ENCODE measurements at places on chromosomes 16 and 17. TPM values are rescaled to one million over a fixed set of nuclear protein-coding genes. Genes with fewer than 3 reads are reported as not detected.

- no peak for DNase-seq
These were observed 24.8 kb downstream of the ZFPM1 start for GRCh38 chr16:88477631-88478519.

- peak; percentile 45 for DNase-seq
These were observed 106.8 kb downstream of the METRNL start for GRCh38 chr17:83186226-83186625.

- DNase-seq, result no peak
These were observed 1.2 kb upstream of the KATNB1 start for GRCh38 chr16:57734308-57734924.

CDK5R1 gene
- total RNA-seq, result 2.9 TPM

- no peak for DNase-seq
These were observed at the start of gene FADS6 for GRCh38 chr17:74892974-74893911. FADS6 (minus strand) TSS chr17:74893633; CDS start chr17:74893595, 38 bp downstream.

TAC4 gene
- not detected for total RNA-seq

TIMM22 gene
- total RNA-seq, result 23.2 TPM

TELO2 gene
- 19.7 TPM for total RNA-seq

GRCh38 chr16:57270221-57271062 lies 14.0 kb downstream of the PLLP start:
- no peak for DNase-seq

DNA sequence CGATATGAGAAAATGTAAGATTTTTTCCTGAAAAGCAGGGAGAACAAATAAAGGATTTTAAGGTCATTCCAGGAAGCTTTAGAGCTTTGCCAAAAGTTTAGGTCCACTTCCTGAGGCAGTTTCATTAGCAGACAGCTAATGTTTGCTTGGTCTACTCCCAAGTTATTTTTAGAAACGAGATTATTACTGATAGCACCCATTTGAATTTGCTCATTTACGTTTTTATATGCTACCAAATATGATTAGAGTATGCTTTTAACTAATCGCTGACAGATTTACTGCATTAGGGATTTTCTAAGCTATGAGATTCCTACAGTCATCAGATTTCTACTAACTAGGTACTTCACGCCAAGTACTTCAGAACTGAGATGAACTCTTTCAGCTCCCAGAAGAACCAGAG lies 98.1 kb downstream of the WNT3 start:
- DNase-seq, result no peak

GRCh38 chr16:25110387-25110947 lies 1.1 kb upstream of the LCMT1 start:
- DNase-seq, result no peak

GRCh38 chr16:78993346-78993745 lies 607.2 kb downstream of the MAF start:
- DNase-seq, result no peak

- DNase-seq, result no peak
These were observed 1.7 kb upstream of the MPO start for GRCh38 chr17:58282442-58282841.

DNA sequence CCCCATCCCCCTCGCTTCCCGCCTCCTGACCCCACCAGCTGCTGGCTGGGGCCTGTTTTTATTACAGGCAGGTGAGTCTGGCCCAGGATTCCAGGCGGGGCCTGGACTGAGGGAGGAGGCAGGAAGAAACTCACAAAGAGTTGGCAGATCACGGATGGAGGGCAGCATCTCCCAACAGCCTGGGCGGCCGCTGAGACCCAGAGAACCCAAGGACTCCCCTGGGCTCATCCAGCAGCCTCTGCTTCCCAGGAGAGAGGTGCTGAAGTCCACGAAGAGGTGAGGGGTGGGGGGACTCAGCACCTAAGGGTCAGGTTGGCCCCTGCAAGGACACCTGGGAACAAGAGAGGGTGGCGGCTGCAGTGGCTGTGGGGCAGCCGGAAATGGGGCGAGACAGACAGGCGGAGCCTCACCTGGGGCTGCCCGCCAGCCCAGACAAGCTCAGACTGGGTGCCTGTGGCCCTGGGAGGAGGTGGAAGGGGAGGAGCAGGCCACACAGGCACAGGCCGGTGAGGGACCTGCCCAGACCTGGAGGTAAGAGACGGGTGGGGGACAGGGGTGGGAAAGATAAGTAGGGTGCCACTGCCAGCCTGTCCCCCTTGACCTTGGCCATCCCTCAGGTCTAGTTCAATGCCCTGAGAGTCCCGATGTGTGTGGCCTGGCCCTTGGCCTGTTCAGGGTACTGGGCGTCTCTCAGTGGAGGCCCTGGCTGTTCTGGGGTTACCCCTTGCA lies 8.7 kb upstream of the ADGRG1 start:
- DNase-seq, result no peak

DNA sequence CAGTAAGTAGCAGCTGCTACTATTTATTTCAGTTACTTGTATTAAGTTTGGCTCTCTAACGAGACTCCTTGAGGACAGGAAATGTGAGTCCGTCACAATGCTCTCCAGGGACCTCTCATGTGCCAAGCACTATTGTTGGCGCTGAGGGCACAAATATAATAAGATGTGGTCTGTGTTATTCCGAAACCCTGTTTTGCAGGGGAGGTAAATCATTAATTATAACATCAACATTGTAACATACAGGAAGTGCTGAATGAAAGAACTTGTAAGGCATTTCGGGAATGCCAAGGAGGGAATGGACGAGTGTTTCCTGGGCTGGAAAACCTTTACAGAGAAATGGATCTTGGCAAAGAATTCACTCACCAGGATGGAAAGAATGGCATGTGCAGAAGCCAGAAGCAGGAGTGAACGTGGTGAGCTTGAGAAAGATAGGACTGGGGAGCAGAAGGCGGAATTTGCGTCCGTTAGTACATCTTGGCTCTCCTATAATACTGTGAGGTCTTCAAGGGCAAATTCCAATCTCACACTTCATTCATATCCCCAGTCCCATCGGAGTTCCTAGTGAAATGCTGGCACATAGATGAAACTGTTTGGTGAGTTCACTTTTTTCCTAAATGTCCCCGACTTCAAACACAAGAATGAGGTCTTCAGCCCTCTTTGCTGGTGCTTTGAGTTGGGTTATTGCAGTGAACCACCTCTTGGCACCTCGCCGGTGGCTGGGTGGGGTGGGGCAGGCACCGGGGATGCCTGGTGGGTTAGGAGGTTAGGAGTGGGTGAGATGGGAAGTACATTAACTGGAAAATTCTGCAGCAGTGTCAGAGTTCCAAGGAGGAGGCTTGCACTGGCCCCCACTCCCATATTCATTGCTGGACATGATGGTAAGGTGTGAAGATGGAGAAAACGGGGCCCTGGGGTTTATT lies 11.5 kb downstream of the TAC4 start:
- DNase-seq, result no peak

DNA sequence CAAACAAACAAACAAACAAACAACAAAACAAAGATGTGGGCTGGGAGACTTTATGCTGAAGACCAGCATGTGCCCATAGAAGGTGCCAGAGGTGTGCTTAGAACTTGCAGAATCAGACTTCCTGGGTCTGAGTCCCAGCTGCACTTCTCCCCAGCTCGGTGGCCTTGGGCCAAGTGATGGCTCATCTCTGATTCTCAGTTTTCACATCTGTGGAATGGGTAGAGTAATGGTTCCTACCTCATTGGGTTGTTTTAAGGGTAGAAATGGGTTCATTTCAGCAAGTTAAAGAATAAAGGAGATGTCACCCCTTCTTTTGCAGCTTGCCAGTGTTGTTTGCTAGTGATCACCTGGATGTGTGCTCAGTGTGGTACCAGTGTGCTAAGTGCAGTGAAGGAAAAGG lies 10.7 kb downstream of the NKD1 start:
- DNase-seq, result no peak

DNA sequence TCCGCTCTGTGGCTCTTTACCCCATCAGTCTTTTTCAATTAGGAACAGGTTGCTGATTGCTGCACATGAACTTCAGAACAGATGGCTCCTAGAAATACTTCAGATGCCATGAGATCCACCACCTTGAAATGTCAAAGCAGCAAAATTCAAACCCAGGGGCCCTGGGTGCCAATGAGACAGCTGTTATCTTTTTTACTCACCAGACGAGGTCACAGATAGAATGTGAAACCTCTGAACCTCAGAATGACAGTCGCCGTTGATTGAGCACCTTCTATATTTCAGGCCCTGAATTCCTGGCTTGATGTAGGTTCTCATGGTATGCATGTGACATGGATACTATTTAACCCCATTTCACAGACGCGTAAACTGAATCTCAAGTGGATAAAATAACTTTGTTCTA lies 63.0 kb downstream of the MAF start:
- no peak for DNase-seq

DNA sequence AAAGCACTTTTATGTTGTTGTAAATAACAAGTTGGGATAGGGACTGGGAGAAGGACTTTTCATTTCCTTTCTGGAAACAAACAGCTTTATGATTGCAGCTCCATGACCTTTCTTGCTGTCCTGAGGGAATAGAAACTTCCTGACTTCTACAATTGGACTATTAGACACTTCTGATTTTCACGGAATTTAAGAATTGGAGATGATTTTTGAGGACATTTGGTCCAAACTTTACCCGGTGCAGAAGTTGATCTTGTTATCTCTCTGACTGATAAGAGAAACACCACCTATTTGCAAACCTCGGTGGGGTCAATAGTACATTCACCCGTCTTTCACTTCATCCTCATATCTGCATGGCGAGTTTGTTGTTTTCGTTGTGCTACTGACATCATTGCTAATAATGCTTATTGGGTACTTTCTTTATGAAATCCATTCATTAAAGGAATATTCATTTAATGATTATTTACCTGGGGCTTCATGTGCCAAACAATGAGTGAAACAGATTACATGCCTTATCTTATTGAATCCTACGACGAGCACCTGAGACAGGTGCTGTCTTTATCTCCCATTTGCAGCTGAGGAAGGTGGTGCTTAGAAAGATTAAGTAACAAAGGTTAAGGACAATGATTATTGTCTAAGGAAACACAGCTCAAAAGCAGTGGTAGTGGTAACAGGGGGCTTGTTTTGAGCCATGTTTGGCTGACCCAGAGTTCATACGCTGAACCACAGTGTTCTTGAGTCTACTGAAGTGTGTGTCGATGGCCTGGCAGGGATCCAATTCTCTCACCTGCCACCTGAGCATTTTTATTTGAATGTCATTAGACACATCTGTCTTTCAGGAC lies 176.9 kb upstream of the FAM20A start:
- no peak for DNase-seq

DNA sequence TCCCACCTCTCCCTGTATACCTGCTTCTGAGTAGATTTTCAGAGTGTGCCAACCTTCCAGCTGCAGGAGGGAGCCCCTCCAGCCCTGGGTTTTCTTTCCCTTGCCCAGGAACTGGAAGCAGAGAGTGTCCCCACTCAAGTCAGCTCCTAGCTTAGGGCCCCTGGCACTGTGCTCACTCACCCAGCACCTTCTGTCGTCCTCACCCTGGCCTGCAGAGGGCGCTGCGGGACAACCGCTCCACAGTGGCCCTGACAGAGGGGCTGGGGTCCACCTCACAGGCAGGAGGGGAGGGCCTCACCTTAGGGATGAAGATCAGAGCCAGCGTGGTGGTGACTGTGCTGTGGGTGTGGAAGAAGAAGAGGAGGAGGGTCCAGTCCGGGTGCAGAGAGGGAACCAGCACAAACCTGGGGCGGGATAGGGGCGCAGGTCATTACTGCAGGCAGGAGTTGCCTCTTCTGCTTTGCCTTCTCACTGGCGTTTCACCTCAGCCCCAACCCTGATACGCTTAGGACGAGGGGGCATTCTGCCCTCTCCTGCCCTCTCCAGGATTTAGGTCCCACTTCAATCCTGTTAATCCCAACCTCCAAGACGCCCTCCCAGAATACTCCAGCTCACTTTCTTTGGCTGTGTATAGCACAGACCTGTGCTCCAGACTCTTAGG lies 10.0 kb downstream of the GPR179 start:
- DNase-seq, result no peak

GRCh38 chr17:49910094-49910857 lies 58.7 kb upstream of the DLX4 start:
- DNase-seq, result no peak

- no peak for DNase-seq
These were observed 29.5 kb downstream of the MYH11 start for GRCh38 chr16:15827299-15827698.

GAS7 gene
- total RNA-seq, result 2.6 TPM

KRTAP4-5 gene
- total RNA-seq, result not detected

DNA sequence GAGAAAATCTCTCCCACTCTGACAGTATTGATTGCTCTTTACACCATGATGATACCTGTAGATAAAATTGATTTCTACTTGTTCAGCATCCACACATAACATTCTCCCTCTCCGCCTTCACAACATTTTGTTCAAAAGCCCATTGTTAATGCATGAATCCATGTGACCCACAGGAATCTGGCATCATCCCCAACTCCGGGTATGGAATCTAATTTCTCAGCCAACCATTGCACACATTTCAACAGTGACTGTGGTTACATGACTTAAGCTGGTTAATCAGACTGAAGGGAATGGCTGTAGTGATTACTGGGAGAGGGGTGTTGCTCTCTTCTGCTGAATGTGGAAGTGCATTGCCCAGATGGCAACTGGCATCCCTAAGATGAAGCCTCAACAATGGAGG lies 161.4 kb upstream of the C16orf82 start:
- DNase-seq, result no peak

AGRP gene
- total RNA-seq, result not detected

DNA sequence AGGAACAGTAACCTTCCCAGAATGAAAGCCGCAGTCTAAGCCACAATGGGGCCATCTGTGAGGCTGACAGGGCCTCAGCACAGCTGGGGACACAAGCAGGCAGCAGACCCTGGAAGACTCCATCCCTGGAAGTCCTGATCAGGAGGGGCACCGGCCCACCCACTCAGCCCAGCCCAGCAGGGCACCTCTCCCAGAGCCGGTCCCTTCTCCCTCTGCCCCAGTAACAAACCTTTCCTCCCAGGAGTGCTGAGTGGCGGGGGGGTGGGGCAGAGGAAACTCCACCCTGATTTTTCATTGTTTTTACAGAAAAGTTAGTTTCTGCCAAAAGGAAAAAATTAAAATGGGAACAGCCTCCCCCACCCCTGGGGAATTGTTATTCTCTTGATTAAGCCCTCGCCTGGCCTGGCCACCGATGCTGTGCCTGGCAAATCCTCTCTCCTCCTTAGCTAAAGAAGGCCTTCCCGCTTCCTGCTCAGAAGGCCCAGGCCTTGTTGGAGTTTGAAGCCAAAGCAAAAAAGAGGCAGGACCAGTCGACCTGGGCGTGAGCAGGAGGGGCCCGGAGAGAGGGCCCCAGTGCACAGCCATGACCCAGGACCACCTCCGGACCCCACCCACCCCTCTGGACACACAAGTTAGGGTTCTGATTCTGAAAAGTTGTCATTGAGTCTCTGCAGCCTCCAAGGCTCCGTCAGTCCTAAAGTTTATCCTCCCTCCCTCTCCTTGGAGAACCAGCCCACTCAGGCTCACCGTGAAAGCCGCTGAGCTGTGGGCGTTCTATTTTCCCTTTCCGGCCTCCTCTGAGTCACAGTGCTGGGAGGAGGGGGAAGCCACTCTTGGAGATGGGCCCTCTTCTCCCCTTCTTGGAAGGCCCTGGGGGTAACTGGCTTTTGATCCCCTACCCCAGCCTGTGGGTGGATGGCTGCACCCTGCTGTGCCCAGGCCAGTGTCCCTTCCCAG lies 128.4 kb upstream of the TNRC6C start:
- peak; percentile 76 for DNase-seq
